Right ventricle myocardium inferior (tissue), 1 donor: ENCODE measurements at places on chromosomes 1 and 21. TPM values are rescaled to one million over a fixed set of nuclear protein-coding genes. Genes with fewer than 3 reads are reported as not detected.

The NT5C1A gene
- 31.3 TPM for total RNA-seq

The TDRD5 gene
- total RNA-seq = not detected

The MATN1 gene
- not detected for total RNA-seq

The CAMK2N1 gene
- 11.8 TPM for total RNA-seq

The SHC1 gene
- 60.4 TPM for total RNA-seq

The CORT gene
- total RNA-seq = 0.32 TPM

The FMO5 gene
- total RNA-seq = 8.2 TPM

The SHISAL2A gene
- total RNA-seq = not detected

The IFI44L gene
- total RNA-seq = 3.6 TPM

- DNase-seq = no peak
These were observed 20.6 kb downstream of the ABCB10 start for GRCh38 chr1:229537894-229538293.

- no peak for DNase-seq
These were observed 7.3 kb downstream of the HENMT1 start for GRCh38 chr1:108653431-108654105.

GRCh38 chr1:7726623-7727022, 44.5 kb upstream of the VAMP3 start:
- no peak for DNase-seq

DNA sequence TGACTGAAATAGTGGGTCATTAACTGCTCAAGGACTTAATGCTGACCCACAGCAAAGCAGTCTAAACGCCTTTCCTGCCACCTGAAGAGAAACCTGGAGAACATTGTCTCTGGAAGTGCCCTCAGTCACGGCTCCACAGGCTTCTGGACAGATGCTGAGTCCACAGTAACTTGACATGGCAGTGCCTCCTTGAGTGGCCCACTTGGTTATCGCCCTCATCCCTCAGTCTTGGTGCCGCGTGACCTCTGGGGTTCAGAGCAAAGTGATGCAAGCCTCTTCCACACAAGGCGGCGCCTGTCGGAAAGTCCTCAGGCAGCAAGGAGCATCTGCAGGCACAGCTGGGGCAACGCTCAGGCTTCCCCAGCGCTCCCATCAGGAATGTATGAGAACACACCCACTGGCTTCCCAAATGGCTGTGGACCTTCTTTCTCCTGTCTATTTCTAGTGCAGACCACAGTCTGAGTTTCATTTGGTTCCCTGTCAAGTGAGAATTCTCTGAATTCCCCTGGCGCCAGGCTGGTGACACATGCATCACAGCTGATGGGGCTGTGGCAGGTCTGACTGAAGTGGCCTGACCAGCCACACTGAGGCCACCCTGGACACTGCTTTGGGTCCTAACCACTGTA, 13.0 kb upstream of the ANGPTL7 start:
- no peak for DNase-seq

DNA sequence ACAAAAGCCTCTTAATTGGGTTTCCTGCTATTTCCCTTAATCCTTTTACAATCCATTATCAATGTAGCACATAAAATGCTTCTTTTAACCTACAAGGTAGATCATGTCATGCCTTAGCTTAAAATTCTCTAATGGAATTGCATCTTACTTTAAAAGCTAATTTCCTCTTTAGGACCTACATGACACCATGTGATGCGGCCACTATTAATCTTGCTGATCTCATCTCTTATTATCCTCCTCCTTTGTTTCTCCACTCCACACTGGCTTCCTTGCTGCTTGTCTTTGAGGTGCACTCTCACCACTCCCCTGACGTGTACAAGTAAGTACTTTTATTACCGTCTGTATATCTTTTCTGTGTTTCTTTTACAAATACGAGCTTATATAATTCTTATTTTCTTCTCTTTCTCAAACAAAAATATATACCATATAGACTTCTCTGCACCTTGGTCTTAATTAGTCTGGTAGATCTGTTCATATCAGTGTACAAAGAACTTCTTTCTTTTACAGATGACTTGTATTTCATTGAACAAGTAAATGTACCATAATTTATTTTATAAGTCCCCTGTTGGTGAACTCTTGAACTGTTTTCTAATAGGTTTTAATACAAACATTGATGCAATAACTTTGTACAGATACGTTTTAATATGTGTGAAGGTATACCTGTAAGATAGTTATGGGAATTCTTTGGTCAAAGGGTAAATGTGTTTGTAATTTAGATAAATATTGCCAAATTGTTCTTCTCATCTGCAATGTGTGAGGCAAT, 28.2 kb downstream of the GPR88 start:
- no peak for DNase-seq

GRCh38 chr1:77064246-77064645, 155.0 kb downstream of the PIGK start:
- DNase-seq = no peak

DNA sequence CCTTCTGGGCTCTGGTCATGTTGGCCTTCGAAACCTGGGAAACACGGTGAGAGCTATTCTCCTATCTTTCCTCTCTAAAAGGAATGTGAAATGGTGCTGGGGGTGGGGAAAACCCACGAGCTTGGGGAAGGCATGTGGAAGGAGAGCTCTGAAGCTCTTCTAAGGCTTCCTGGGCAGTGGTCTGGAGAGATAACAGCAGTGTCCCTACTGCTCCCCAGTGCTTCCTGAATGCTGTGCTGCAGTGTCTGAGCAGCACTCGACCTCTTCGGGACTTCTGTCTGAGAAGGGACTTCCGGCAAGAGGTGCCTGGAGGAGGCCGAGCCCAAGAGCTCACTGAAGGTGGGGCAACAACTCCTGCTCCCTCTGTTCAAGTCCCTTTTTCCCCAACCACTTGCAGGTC, 2.8 kb downstream of the USP21 start:
- no peak for DNase-seq

GRCh38 chr1:85245891-85246290, 13.6 kb downstream of the C1orf52 start:
- no peak for DNase-seq

GRCh38 chr21:33059380-33059841, 10.5 kb upstream of the OLIG1 start:
- DNase-seq = no peak

DNA sequence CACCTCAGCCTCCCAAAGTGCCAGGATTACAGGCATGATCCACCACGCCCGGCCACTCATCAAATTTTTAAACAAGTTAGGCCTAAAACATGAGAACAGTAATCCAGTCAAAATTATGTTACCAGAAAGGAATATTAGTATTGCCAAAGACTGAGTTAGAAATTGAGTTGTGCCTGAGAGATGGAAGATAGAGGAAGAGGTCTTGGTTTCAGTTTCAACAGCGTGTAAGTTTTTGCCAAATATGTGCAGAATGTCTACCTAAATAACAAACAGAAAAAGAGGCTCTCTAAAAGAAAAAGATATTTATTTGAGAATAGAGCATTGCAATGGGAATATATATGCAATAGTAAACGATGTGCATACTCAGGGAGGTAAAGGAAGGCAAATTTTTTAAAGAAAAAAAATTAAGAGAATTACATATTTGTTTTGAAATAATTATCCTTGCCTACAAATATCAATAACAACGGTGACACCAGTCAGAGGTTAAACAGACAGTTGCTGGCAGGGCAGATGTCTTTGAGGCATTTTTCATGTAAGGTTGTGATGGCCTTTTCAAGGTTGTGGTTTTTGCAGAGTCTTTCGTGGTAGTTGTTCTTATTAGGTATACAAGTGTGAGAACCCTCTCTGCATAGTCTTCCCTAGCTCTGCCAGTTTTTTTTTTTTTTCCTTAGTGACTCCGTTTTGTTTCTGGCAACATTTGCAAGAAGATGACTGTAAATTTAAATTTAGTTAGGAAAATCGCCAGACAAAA, 2.2 kb upstream of the CD1B start:
- no peak for DNase-seq

DNA sequence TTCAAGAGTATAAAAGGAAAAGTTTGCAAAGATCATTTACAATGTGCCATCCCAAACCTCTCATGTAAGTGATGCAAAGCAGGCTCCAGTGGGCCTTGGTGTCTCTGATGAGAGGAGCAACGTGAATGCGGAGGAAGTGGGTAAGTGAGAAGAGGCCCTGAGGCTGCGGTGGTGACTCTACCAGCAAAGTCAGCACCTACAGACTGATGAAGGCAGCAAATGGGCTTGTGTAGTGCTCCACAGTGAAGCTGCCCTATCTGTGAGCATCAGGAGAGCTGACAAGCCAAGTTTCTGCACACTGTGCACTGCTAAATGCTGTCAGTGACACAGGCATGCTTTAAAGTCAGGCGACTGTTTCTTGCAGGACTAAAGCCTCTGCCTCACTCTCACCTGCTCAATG, 15.6 kb upstream of the RAP1A start:
- no peak for DNase-seq

DNA sequence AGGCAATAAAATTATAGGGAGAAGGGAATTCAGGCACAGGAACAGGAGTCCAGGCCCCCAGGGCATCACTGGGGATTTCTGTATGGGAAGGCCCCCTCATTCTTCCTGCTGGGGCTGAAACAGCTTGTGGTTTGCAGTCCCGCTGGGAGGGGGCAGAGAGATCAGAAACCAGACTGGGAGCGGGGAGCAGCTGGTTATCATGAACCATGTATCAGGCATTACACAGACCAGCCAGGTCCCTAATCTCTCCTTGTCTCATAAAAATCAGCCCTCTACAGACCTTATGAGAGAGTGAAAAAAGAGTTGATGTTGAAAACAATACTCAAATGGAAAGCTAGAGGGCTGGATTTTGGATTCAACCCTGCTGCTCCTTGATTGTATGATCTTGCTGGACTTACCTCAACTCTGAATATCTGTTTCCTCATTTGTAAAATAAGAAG, 93.4 kb upstream of the F3 start:
- no peak for DNase-seq

DNA sequence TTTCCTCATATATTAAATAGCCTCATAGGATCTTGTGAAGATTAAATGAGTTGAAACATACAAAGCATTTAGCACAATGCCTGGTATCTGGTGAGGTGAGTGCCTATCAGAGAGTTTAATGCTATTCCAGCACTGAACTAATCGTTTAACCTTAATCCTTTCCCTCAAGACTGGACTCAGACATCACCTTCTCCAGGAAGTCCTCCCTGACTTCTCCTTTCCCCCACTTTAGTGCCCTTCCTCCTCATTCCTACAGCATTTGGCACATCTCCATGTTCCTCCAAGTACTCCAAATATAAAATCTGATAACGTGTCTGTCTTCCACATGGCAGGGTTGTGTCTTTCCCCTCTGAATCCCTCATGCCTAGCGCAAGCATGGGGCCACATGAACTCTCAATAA, 59.8 kb downstream of the ZSCAN20 start:
- no peak for DNase-seq
